ENCODE measurements at places on chromosomes 4 and X.

DNA sequence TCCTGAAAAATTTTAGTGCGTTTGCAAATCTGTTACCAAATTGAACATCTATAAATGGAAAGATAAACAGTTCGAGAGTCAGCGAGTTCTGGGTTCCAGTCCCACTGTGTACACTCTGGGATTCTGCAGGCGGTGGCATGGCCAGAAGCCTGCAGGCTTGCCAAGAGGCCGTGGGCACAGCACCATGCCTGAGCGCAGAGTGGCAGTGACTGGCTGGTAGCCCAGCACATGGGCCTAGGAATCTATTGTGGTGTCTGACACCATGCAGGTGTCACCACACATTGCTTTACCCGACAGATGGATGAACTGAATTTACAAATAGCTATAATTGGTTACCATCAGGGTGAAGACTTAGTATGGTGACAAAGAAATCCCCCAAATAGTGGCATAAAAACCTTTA lies 71.7 kb upstream of the TLR3 start:
- no peak for DNase-seq

DNA sequence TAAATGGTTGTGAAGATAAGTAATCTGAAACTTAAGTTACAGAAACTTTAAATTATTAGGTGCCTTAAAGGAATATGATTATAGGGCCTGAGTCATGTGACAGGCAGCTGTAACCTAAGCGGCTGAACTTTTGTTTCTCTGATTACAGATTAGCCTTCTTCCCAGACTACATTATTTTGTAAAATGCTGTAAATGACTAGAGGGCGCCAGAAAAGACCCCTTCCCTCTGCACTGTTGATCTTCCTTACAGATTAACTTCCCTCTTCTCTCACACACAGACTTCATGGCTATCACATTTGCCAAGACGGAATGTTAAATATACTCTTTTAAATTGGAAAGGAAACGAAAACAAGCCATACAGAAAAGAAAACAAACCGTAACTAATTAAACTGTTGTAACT lies 96.6 kb downstream of the EVC2 start:
- DNase-seq: no peak

DNA sequence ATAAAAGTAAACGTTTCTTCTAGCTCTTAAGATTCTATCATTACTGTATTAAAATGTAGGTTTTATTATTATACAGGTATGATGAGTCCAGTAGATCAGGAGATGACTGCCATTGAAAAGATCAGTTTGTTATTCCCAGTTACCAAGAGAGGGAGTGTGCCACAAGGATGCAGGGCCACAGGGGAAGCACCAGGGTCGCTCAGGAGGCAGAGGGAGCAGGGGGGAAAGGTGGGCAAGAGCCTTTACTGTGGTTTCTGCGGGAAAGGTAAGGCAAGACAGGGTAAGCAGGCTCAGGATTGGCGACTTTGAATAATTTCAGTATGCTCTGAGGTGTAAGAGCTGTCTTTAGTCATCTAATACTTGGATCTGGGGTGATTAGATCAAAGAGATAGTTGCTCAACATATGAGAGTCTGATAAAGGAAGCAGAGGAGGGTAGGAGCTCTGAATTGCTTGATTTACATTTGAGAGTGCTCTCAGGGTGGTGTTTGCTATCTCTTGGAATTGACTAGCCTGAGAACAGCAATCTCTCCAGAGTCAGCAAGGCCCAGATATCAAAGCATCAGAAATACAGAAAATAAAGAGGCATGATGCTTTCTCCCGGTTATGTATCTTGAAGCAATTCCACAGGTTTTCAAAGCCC lies 86.0 kb downstream of the NDST3 start:
- no peak for DNase-seq

- DNase-seq: no peak
Measured at GRCh38 chr4:74665876-74666275, 128.4 kb downstream of the BTC start.

DNA sequence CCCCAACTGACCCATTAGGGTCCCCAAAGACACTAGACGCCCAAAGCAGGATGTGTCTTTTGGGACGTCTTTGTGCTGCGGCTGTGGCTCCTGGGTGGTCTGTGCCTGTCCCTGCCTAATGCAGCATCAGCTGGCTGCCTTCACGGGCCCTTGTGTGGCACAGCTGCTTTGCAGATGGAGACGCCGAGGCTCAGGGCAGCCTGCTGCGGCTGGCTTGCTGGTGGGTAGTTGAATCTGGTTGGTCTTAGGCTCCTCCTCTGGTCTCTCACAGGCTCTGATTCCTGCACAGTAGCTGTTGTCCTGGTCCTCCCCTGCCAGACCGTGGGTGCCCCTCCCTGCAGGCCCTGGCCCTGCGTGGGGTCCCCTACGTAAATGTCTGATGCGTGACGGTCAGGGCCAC lies 8.1 kb downstream of the CPZ start:
- no peak for DNase-seq

- DNase-seq: no peak
Measured at GRCh38 chrX:76454456-76454927, 27.0 kb downstream of the MAGEE1 start.

GRCh38 chr4:132827522-132827921 lies 321.6 kb upstream of the PCDH10 start:
- no peak for DNase-seq

- DNase-seq: no peak
Measured at GRCh38 chrX:75989806-75990590, 182.9 kb upstream of the PBDC1 start.

GRCh38 chrX:154661170-154661569 lies 7.8 kb upstream of the CTAG2 start:
- DNase-seq: no peak

DNA sequence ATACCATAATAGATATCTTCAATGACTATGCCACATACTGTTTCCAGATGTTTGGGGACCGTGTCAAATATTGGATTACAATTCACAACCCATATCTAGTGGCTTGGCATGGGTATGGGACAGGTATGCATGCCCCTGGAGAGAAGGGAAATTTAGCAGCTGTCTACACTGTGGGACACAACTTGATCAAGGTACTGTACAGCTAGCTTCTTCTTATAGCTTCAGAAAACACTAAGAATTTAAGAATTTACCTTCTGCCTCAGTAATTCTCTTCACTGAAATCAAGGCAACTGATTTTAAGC lies 805 bp downstream of the KLB start:
- DNase-seq: no peak

DNA sequence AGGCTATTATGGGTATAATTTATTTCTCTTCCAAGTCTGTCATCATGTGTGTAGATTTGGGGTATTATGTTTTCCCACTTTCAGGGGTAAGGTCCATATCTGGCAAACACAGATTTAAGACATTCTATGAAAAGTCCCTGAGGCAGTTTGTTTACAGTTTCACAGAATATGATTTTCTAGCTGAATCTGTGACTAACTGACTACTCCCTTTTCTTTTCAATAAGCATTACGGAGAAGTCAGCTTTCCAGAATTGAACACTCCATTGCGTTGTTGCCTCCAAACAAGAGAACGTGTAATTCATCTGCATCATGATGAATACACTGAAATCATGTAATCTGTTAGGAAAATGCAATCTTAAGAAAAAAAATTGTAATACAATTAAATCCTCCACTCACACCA lies 226.7 kb upstream of the SFRP2 start:
- DNase-seq: no peak

- no peak for DNase-seq
Measured at GRCh38 chrX:16488959-16489358, 161.0 kb upstream of the S100G start.
